8988T (cell line): ENCODE measurements at places on chromosomes 2 and 18.

DNA sequence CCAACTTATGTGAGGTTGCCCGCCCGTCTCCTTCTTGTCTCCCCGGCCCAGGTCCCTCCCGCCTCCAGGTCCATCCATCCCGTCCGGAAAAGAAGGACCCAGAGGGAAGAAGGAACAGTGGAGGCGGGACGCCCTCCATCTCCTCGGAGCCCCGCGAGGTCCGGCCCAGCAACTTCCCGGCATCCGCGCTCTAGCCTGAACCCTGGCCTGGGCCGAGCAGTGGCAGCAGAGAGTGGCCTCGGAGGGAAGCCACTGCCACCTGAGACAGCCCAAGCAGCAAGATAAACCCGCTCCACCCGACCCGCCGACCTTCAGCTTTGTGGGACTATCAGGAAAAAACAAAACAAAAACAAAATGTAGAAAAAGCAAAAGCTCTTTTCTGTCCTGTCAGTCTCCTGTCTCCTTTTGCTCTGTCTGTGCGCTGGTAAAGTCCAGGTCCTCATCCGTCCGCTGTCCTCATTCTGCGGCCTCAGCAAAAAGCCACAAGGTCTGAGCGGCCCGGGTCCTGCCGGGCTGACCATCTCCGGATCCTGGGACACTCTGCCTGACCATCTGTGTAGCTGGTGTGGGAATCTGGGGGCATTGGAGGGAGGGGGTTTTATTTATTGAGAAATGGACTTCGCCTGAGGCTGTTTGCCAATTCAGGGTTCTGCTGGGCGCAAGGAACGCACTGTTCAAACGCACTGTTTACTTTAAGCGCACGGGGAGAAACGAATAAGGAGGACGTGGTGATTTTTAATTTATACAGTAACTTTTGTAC, 3.1 kb downstream of the DLX1 start:
- DNase-seq = peak; percentile 13

GRCh38 chr18:74534981-74535649, 815 bp downstream of the CNDP1 start:
- DNase-seq = no peak

DNA sequence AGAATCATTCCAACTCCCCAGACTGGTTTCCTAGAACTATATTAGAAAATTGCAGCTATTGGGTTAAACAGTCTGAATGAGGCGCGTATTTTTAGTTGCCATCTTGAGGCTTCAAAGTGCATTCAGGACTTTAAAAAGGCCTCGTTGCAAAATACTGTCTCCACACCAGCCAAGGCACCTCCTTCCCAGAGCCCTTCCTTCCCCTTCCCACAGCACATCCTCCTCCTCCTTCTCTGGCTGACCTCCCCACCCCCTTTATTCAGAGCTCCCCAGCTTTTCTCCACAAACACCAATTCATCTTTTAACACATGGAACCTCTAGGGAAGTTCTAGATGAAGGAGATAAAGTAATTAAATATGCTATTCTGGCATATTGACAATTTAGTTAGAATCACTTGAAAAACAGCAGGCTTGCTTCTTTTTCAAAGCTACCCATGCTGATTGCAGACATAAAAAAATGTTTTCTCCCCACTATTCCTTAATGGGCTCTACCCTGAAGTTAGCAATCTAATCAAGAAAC, 90.3 kb downstream of the RTP5 start:
- no peak for DNase-seq

- no peak for DNase-seq
Observed at GRCh38 chr2:132929786-132930185, 259.8 kb upstream of the LYPD1 start.

DNA sequence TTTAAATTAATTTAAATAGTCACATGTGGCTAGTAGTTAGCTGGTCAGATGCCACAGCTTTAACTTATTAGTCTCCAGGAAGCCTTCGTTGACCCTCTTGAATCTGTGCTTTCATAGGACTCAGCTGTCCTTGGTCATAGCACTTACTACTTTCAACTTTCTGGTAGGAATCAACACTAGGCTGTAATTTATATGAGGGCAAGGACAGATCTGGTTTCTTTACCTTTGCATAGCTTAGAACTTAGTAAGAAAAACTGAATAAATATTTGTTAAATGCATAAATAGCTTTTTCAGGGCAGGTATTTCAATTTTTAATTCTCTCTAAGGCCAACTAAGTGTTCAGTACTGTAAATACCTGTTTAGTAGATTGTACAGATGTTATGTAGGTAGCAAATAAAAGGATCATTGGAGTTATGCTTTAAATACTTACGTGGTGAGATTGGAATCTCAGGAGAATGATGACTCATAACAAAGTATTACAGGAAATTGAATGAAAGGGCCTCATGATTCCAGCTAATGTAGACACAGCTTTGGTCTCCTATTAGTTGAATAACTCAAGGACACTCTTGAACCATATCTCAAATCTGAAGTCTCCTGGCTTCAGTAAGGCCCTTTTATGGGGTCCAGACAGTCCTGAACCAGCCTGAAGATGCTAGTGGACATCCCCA, 2.6 kb downstream of the CLIP4 start:
- DNase-seq = peak; percentile 53

DNA sequence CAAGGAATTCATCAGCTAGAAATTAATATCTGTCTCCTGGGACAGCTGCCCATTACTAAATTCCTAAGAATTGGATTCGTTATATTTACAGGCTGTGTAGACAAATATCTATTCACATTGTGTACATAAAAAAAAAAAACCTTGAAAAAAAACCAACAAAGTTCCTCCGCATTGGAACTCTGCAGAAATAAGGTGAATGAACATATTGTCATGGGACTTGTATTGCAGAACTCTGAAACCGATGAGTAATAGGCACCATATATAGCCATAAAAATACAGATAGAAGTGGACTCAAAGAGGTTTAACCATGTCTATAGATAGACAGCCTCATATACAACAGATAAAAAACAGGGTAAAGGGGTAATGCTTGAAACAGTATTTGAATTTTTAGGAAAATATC, 909.9 kb upstream of the CHAC2 start:
- no peak for DNase-seq

GRCh38 chr2:26522751-26523171, 44.8 kb upstream of the OTOF start:
- no peak for DNase-seq

DNA sequence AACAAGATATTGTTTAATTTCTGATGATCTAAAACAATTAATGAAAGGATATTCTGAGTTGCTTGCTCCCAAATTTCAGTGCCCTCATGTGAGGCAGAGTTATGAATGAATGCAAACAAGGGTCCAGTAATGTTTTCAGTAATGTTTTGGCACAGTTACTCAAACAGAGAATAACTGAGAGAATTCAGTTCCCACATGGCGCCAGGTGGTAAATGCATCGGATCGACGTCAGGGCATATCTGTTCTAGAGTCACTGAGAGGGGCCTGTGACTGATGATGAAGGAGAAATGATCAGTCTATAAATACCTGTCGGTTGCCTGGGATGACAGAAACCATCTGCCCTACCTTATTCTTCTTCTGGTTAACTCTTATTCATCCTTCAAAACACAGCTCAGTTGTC, 81.4 kb downstream of the KCNS3 start:
- no peak for DNase-seq

DNA sequence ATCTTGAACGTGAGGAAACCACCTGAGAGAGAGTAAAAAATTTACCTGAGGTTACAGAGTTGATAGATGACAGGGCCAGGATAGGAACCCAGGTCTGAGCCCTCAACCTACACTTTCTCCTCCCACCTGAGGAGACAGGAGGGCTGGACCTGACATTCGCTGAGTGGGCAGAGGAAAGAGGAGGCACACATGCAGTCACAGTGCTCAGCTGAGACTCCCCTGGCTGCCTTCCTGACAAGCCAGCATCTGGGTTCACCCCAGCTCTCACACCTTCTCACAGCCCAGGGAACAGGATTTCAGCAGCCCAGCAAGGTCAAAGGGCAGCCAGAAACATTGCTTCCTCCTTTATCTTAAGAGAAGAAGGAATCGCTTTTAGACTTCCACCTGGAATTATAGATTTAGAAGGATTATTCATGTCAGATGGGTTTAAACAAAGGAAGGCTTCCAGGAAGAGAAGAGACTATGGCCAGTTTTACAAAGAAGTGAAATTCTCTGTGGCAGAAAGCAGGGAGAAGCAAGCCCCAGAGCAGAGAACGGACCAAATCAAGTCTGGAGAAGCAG, 18.1 kb upstream of the PKDCC start:
- no peak for DNase-seq

DNA sequence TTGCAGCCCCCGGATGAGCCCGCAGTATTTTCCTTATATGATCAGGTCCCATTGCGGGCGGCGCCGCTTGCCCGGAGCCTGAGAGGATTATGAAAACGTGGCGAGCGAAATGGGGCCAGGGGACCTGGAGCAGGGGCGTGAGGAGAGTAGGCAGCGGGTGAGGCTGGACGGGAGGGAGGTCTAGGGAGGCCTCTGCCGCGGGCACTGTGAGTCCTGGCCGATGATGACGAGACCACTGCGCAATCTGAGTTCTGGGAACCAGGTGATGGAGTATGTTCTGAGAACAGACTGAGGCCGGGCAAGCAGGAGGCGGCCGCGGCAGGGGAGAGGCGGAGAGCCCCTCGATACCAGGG, 790 bp upstream of the ACAA2 start:
- DNase-seq = no peak

DNA sequence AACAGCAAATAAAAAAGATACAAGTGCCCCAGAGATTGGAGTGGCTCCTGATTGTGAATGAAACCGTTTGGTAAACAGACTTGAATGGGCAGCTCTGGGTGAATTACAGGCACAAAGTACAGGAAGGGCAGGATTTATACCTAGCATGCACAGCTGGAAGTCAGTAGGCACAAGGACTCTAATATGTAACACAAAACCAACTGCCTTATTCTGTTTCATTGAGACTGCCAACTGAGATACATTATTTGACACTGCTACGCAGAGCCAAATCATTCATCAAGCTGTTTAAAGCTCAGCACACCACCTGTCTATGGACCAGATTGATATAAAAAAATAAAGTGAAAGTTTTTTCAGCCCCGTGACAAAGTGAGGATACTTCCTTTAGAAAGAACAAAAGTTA, 541.2 kb downstream of the NUP35 start:
- DNase-seq = no peak

DNA sequence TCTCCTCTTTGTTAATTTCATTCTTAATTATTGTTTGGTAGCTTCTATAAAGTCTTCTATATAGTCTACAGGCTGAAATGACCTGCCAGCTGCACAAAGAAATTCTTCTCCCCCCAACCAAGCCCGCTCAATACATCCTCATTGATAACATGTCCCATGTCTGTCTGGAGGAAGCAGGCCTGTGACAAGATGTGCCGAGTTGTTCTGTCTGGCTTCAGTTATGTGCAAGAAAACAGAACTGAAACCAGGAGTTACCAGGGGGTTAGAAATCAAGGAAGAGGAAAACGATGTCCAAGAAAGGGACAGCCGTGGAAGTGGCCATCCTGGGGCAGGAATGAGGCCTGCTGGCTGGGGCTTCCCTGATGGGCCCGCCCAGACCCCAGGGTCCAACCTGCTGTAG, 57.6 kb downstream of the MTCL1 start:
- DNase-seq = no peak

GRCh38 chr18:58819051-58819450, 45.6 kb upstream of the ZNF532 start:
- DNase-seq = no peak

DNA sequence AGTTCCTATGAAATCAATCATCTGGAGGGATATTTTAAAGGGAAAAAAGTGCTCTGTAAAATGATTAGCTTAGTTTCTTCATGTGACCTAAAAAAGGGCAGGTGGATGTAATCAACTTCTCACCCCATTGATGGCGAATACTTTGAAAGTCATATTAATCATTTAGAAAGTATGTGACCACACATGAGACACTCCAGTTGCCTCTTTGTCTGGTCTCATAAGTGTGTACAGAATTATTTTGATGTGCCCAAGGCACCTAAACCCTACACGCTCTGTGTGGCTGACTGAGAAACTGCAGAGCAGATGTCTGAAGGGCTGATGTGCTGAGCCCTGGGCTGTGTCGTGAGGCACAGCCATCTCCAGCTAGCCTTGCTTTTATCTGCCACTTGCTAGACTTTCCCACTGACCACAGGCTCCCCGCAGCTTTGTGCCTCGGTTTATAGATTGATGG, 26.9 kb downstream of the SGPP2 start:
- no peak for DNase-seq
